H54 (cell line): ENCODE measurements at places on chromosomes 12 and 14.

GRCh38 chr12:103887738-103888137 lies 42.5 kb upstream of the HSP90B1 start:
- no peak for DNase-seq

DNA sequence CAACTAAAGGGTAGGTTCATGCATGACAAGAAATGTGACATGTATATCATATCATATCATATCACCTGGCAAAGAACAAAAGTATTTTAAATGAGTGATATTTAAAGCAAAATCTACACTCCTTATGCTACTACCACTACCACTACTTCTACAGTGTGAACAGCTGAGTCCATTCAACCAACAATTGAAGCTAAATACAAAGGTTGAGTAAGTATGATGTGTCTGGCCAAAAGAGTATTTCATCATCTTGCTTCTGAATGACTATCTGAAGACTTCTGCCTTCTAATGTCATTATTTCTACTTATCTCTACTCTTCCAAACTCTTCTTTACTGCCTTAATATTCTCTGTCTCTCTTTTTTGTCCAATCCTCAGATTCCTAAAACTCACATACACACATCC lies 292.6 kb upstream of the CAND1 start:
- DNase-seq, result no peak

- no peak for DNase-seq
Measured at GRCh38 chr12:52185400-52185967, 6.3 kb downstream of the KRT80 start.

DNA sequence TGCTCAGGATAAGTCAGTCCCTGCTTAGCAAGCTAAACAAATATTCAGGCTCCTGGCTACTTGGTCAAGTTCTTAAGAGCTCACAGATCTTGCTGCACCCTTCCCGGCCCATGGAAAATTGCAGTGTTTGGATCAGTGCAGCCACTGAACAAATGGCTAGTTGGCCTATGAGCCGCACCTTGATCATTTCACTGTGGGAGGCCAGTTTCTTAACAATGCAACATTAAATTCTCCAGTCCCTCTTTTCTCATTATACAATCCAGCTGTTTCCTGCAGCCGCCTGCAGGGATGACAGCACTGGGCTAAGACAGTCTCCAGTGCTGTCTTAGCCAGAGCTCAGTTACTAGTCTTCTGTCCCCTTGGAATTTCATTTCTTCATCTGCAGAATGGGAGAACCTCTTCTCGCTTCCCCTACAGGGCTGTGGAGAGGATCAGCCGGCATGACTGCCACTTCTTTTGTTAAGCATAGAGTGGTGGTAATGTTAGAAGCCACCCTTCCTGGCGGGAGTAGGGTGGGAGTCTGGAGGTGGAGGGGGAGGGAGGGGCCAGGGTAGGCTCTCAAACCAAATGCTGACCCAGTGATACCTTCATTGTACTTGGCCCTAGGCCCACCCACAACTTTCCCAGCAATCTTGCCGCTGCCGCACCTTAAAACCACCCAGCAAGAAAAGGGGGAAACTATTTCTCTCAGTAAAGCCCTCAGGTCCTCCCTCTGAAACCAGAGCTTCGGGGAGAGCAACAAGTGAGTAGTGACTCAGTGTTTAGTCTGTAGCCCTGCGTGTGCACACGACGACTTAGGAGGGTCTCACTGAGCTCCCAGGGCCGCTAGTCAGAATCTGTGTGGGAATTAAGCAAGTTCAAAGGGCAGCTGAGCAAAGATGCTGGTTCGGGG lies 145.7 kb downstream of the NUAK1 start:
- no peak for DNase-seq

DNA sequence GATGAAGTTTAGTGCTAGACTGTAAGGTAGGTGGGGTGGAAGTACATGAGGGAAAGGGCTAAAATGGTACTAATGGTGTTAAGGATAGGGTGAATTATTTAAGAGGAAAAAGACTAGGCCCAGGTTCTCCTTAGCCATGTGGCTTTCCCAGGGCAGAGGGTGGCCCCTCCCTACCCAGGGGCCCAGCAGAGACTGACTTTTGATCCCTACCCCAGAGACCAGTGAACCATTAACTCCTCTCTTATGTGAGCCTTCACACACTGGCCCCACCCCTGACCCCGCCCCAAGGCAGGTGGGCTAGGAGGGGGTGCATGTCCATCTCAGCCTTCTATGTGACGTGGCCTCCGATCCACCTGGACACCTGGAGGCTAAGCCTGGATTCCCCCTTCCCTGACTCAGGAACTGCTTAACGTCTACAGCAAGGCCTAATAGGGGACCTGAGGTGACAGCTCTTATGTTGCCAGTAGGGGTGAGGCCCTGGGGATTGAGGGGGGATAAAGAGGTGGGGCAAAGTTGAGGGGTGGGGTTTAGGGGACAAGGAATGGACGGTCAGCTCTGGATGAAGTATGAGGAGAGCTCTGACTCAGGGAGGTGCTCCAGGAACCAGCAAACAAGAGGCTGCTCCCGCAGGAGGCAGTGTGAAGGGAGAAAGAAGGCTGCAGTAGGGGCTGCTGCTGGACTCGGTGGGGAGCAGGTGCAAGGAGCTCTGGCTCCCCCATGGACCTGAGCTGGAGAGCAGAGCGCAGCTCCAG lies 757 bp downstream of the SLC39A5 start:
- no peak for DNase-seq

- no peak for DNase-seq
Measured at GRCh38 chr14:51328064-51328771, 88.2 kb downstream of the TMX1 start.

DNA sequence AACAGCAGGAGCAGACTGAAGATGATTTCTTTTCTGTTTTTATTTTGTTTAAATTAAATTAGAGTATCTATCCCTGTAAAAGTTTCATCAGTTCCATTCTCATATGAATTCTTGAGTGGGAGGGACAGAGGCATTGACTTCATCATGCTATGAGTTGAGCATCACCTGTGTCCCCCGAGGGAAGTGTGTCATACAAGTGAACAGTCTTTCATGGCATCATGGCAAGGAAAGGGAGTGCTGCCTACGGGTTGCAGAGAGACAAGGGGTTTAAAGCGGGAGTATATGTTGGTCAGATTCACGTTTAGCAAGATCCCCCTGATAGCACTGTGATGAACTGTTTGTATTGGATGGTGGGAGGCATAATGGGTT lies 52.7 kb upstream of the HIF1A start:
- no peak for DNase-seq

DNA sequence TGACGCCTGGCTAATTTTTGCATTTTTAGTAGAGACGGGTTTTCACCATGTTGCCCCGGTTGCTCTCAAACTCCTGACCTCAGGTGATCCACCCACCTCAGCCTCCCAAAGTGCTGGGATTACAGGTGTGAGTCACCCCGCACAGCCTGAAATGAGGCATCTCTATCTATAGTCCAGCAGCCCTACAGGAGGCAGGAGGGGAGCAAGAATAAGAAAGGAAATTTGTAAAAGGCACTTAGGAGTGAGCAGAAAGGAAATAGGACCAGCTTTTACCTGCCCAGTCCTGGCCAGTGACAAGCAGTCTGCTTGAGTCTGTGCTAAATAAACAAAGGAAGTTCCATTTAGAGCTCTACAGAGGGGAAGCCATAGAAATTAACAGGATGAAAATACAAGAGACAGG lies 15.0 kb upstream of the PSMA6 start:
- DNase-seq, result no peak

DNA sequence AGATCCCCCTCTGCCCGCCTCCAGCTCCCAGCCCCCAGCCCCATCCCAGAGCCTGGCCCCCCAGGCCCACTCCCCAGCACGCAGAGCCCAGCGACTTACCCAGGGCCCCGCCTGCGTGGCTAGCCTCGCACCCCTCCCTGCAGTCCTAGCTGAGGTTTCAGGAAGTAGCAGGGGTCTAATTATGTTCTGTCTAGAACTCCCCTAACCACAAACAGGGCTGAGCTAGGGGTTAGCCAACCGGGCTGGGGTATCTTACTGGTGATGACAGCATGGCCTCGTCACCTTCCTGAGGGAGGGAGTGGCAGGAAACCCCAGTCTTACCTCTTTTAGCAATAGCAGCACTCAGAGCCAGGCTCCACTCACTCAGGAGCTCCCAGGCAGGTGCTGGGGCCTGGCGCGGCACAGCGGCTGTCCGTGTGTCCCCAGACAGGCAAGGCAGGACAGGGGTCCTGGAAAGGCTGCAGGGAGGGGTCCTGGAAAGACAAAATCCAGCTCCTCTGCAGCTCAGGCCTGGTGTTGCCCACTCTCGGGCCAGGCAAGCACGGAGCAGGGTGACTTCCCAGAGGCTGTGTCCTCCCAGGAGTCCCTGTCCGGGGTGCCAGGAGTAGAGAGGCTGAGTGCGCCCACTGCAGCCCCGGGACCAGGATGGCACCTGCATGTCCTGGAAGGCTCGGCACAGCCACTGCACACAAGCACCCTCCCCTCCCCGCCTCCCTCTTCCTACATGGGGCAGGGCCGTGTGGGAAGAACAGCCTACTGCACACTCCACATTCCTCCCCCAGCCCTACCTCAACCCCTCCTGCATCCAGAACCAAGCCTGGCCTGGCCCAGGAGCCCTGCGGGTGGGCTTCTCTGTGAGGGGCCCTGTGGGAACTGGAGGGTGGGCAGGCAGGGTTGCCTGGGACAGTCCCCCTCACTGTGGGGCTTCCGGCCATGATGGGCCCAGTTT lies at the start of gene GPR132:
Gene GPR132 (minus strand): TSS at position 151 of the 949 bp plus-strand sequence. CDS start 10,010 bp downstream, outside the sequence.
- no peak for DNase-seq

DNA sequence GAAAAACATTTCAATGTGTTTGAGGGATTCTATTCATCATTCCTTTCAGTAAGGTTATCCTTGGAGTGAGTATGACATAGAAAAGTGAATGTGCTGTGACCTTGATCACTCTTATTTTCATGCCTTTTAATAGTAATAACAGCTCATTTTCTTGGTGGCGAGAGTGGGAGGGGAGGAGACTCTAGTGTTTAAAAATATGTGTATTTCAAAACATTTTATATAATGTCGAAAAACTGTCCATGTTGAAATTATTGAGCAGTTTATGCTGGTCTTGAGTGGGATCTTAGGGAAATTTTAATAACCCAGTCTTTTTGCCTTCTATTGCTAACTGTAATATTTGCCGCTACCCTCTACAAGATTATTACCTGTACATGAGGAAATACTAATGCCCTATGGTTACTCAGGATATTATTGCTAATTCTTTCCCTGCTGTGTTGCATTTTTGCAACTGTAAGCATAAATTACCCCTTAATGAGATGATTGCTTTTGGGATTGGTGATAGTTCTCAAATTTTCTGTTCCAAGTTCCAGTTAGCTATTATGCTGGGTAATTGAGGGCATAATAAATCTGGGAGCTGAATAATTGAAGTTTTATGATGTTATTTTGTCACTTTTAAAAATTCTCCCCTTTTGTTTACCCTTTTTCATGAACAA lies 21.9 kb downstream of the ATF7IP start:
- DNase-seq, result no peak
